ENCODE measurements at places on chromosomes 12 and 14. TPM values are rescaled to one million over a fixed set of nuclear protein-coding genes. Genes with fewer than 3 reads are reported as not detected.

MUCL1 gene
- not detected for total RNA-seq

CIDEB gene
- 12.2 TPM for total RNA-seq

DCN gene
- total RNA-seq, result not detected

GRCh38 chr12:62903151-62903550, 31.8 kb downstream of the PPM1H start:
- peaks cover 4% of the 10 kb centered on the region for H3K27me3 ChIP-seq
- H3K4me3 ChIP-seq, result no peak overlapping the region
- no peaks in the 10 kb centered on the region for H3K4me1 ChIP-seq
- H3K27ac ChIP-seq, result no peak overlapping the region

- no peaks in the 10 kb centered on the region for H3K4me1 ChIP-seq
- no peaks in the 10 kb centered on the region for H3K27me3 ChIP-seq
These were observed 193.6 kb downstream of the KSR2 start for GRCh38 chr12:117774941-117775775.

GRCh38 chr12:64218597-64218996, 3.5 kb downstream of the KICS2 start:
- peak overlapping the region; percentile 55 for H3K4me3 ChIP-seq
- H3K27ac ChIP-seq, result peak overlapping the region; percentile 77
- peaks cover 35% of the 10 kb centered on the region for H3K4me1 ChIP-seq
- DNase-seq, result no peak
- peaks cover 14% of the 10 kb centered on the region for H3K36me3 ChIP-seq

- H3K27ac ChIP-seq, result no peak overlapping the region
- no peak overlapping the region for H3K4me3 ChIP-seq
- H3K36me3 ChIP-seq, result no peaks in the 10 kb centered on the region
- DNase-seq, result no peak
These were observed 15.7 kb downstream of the RTL1 start for GRCh38 chr14:100887728-100888335.

DNA sequence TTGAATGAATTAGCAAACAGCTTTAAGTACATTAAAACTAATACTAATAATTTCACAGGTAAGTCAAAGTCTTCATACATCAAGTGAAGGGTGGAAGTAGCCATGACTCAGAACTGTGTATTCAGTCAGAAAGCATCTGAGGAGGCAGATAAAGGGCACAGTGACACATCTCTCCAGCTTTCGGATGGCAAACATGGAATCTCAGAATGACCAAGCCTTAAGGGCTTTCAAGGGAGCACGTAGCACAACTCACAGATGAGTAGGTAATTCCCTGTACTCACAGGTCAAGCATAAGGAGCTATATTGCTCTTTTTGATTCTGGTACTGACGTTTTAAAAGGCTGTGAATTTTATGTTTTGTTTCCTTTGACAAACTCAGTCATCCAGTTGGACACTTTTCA, 56.0 kb downstream of the MDGA2 start:
- no peaks in the 10 kb centered on the region for H3K4me1 ChIP-seq
- H3K36me3 ChIP-seq, result no peaks in the 10 kb centered on the region
- DNase-seq, result no peak
- no peak overlapping the region for H3K27ac ChIP-seq
- no peak overlapping the region for H3K4me3 ChIP-seq

DNA sequence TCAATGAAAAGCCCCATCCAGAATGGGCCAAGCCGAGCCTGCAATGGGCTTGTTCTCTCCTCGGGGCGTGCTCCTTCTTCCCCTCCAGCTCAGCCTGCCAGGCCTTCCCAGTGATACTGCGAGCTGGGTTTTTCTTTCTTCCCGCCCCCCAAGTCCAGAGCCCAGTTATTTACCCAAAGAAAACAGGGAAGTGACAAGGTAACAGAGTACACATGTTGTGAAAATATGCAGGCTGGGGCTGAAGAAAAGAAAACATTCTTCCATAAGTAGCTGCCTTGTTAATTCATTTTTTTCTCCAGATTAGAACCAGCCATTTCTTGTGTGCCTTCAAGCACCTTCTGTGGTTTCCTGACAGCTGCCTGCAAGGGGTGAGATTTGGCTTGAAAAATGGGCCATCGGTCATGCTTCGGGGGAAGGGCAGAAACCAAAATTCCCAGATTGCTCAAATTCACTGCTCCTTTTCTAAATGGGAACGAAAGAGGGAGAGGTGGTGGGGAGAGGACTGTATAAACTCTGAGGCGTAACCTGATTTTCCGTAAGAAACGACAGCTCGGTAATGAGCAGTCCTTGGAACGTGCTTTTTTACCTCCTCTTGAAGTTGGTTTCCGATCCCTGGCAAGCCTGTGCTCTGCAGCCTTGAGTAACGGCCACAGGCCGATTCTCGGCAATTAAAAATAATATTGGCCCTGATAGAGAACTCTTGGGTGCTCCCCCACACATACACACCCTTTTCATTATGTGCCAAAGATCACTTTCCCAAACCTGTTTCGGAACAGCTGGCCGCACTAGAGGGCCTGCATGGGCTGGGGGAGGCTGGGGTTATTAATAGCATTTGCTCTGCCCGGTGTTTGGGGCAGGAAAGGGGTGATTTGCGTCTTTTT, 229.4 kb downstream of the ZFP36L1 start:
- H3K4me3 ChIP-seq, result peak overlapping the region; percentile 30
- H3K4me1 ChIP-seq, result peaks cover 51% of the 10 kb centered on the region
- peaks cover 2% of the 10 kb centered on the region for H3K36me3 ChIP-seq
- no peaks in the 10 kb centered on the region for H3K27me3 ChIP-seq

- peaks cover 45% of the 10 kb centered on the region for H3K36me3 ChIP-seq
- H3K4me1 ChIP-seq, result peaks cover 31% of the 10 kb centered on the region
- no peak overlapping the region for H3K27ac ChIP-seq
- H3K4me3 ChIP-seq, result no peak overlapping the region
These were observed 237.4 kb upstream of the RGS6 start for GRCh38 chr14:71694591-71695530.

DNA sequence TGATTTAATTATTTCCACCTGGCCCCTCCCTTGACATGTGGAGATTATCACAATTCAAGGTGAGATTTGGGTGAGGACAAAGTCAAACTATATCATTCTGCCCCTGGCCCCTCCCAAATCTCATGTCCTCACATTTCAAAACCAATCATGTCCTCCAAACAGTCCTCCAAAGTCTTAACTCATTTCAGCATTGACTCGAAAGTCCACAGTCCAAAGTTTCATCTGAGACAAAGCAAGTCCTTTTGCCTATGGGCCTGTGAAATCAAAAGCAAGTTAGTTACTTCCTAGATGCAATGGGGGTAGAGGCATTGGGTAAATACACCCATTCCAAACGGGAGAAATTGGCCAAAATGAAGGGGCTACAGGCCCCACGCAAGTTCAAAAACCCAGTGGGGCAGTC, 31.1 kb upstream of the SPATA7 start:
- H3K27me3 ChIP-seq, result no peaks in the 10 kb centered on the region
- H3K36me3 ChIP-seq, result no peaks in the 10 kb centered on the region
- H3K4me1 ChIP-seq, result peaks cover under 1% of the 10 kb centered on the region
- H3K27ac ChIP-seq, result no peak overlapping the region
- H3K4me3 ChIP-seq, result no peak overlapping the region
- DNase-seq, result no peak

GRCh38 chr14:61653507-61653906, 41.8 kb upstream of the HIF1A start:
- no peaks in the 10 kb centered on the region for H3K36me3 ChIP-seq
- no peaks in the 10 kb centered on the region for H3K27me3 ChIP-seq
- H3K4me1 ChIP-seq, result peaks cover 26% of the 10 kb centered on the region
- no peak overlapping the region for H3K27ac ChIP-seq
- DNase-seq, result no peak
- H3K4me3 ChIP-seq, result no peak overlapping the region

GRCh38 chr14:64763801-64764621, 59.8 kb downstream of the PLEKHG3 start:
- H3K4me1 ChIP-seq, result no peaks in the 10 kb centered on the region
- no peaks in the 10 kb centered on the region for H3K36me3 ChIP-seq
- peak overlapping the region; percentile 45 for H3K4me3 ChIP-seq
- no peak for DNase-seq

GRCh38 chr14:65604936-65605335, 192.4 kb downstream of the FUT8 start:
- DNase-seq, result no peak
- no peaks in the 10 kb centered on the region for H3K27me3 ChIP-seq

GRCh38 chr12:79635676-79636075, 55.1 kb downstream of the PAWR start:
- no peaks in the 10 kb centered on the region for H3K4me1 ChIP-seq
- H3K27ac ChIP-seq, result no peak overlapping the region
- no peaks in the 10 kb centered on the region for H3K36me3 ChIP-seq
- no peak for DNase-seq

DNA sequence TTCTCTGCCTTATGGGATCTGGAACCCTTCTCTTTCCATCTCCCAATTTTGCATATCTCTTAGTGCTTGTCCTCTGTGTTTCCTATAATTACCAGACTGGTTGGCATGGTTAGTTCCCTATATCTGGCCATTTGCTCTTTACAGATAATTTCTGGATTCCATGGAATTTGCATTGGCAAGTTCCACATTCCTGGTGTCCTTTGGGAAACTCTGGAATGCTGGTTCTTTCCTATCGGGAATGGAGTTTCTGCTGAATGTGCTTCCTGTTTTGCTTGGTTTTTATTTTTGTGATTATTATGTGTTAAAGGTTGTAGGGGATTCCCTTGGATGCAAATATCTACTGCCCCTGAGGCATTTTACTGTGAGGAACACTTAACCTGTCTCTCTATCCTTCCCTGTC, 193.0 kb upstream of the BTG1 start:
- no peaks in the 10 kb centered on the region for H3K36me3 ChIP-seq
- H3K4me1 ChIP-seq, result peaks cover 40% of the 10 kb centered on the region
- no peak overlapping the region for H3K27ac ChIP-seq
- H3K27me3 ChIP-seq, result no peaks in the 10 kb centered on the region
- no peak overlapping the region for H3K4me3 ChIP-seq
- no peak for DNase-seq

DNA sequence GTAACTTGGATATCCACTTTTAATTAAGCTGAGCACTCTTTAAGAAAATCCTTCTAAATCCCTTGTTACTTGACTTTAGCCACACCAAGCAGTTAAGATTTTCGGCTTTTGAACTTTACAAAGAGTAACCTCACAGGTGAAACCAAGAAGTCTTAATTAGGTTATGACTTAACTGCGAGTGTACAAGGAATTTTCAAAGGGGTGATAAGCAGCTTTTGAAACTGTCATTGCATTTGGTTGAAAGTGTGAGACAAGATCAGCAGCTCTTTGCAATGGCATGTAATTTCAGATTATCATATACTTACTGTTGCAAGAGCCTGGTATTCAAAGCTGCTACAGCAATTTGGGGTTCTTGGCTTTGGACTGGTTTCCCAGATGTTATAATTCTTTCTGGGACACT, 137.5 kb downstream of the TMEM117 start:
- peaks cover 19% of the 10 kb centered on the region for H3K36me3 ChIP-seq
- H3K27ac ChIP-seq, result no peak overlapping the region
- no peak for DNase-seq
- no peaks in the 10 kb centered on the region for H3K4me1 ChIP-seq
- H3K27me3 ChIP-seq, result no peaks in the 10 kb centered on the region

DNA sequence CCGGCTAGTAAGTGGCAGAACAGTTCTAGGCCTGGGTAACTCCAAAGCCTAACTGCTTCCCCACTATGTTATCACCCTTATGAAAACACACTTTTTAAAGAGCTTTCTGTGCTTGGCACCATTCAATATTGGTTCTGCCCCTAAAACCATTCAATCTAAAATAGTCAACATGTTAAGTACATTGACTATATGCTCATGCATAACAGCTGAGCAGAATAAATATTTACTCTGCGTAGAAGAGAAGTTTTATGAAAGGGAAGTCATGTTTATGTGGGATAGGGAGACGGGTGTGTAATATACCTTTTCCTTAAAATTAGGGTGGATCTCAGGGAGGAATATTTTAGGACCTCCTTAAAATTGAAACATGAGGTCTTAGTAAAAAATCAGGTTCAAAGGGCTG, 80.5 kb downstream of the SAMD4A start:
- no peak overlapping the region for H3K27ac ChIP-seq
- no peak for DNase-seq
- H3K36me3 ChIP-seq, result no peaks in the 10 kb centered on the region
- H3K4me1 ChIP-seq, result no peaks in the 10 kb centered on the region
- H3K27me3 ChIP-seq, result peaks cover 16% of the 10 kb centered on the region
- no peak overlapping the region for H3K4me3 ChIP-seq

DNA sequence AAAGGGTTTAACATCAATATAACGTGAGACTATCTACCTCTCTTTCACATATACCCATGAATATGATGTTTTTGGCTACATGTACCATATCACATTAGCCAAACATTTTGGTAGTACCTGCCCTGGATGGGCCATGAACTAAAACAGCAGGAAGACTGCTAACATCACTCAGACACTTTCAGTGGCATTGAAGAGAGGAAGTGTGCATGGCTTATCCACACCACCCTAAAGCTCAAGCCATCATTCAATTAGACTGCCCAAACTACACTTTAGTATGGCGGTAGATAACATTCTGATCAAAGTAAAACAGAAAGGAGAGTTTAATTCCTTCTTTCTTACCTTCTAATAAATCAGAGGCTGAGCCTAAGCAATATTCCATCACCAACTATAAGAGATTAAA, 103.0 kb downstream of the PEBP1 start:
- H3K27ac ChIP-seq, result no peak overlapping the region
- H3K4me3 ChIP-seq, result no peak overlapping the region
- no peaks in the 10 kb centered on the region for H3K27me3 ChIP-seq

DNA sequence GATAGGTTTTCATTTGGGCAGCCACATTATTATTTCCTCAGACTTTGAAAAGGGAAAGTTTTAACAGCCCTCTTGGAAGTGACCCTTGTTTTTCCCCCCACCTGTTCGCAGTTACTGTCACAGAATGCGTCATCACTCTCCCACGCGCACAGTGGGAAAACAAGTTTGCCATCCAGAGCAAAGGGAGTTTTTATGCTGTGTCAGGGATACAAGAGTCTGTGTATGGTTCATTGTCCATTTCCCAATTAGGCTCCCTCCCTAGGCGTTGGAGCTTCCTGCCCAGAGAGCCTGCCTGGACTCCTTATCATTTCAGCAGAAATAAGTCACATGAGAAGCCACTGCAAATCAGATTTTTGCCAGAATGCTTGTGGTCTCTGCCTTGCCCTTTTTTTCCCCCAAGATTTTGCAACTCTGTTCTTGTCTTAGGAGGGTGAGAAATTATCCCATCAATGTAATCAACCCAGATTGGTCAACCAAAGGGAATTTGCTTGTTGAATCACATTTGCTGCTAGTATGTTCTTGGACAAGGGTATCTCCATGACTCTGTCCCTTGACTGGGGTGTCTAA, 104.1 kb downstream of the IGF1 start:
- H3K27me3 ChIP-seq, result no peaks in the 10 kb centered on the region
- no peak overlapping the region for H3K27ac ChIP-seq
- H3K36me3 ChIP-seq, result no peaks in the 10 kb centered on the region
- H3K4me3 ChIP-seq, result no peak overlapping the region
- no peaks in the 10 kb centered on the region for H3K4me1 ChIP-seq

GRCh38 chr12:99087278-99087677, 442.2 kb downstream of the APAF1 start:
- no peak for DNase-seq
- H3K4me1 ChIP-seq, result no peaks in the 10 kb centered on the region
- no peak overlapping the region for H3K27ac ChIP-seq
- no peaks in the 10 kb centered on the region for H3K36me3 ChIP-seq

Data from naive thymus-derived CD8-positive, alpha-beta T cell (primary cell).